ENCODE measurements at places on chromosomes 1 and 21.

- DNase-seq = no peak
These were observed 3.6 kb downstream of the STX6 start for GRCh38 chr1:181018901-181019681.

- no peak for DNase-seq
These were observed 202.4 kb upstream of the HMCN1 start for GRCh38 chr1:185531838-185532237.

DNA sequence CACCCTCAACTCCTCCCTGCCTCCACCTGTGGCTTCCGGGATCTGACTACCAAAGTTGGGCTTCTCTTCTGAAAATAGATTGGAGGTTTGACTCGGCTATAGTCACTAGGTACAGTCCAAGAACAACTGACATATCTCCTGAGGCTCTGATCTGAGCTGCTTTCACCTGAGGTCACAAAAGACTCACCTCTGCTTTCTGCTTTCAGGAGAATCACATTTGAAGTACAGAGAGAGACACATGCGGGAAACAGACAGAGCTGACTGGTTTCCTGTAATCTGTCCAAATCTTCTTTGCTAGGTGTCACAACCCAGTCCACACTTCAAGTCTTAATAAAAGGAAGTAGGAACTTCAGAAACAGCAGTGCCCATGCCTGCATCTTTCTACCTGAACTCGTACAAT, 245.4 kb upstream of the CHRM3 start:
- DNase-seq = no peak

- DNase-seq = no peak
These were observed 16.4 kb downstream of the KNCN start for GRCh38 chr1:46535063-46535462.

- no peak for DNase-seq
These were observed 18.5 kb upstream of the C1orf21 start for GRCh38 chr1:184368354-184368753.

DNA sequence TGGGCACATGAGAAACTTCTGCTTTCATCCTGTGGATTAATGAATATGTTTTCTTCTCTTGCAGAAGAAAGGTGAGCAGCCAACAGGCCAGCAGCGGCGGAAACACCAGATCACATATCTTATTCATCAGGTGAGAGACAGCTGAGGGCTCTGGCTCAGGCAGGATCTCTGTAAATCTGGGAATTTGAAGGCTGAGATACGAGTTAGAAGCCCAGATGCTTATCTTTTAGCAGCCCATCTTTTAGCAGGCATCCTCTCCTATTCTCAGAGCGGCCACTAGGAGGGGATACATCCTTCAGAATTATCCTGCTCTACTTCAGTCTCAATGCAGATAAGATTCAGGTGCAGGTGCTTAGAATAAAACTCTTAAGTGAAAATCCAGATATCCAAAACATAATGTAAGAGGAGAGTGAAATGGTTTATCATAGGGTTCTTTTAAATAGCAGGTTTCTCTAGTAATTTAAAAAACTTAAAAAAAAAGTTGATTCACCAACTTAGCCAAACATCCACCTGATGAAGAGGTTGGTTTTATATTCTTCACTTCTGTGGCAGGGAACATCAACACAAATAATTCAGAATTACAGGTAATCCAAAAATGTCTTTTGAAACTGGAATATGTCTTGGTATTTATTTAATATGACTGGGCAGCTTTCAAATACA, 19.3 kb downstream of the SH2D2A start:
- no peak for DNase-seq

- no peak for DNase-seq
These were observed 23.2 kb downstream of the TRIM45 start for GRCh38 chr1:117098287-117098890.

GRCh38 chr1:226656601-226657277, 82.3 kb downstream of the ITPKB start:
- DNase-seq = no peak

DNA sequence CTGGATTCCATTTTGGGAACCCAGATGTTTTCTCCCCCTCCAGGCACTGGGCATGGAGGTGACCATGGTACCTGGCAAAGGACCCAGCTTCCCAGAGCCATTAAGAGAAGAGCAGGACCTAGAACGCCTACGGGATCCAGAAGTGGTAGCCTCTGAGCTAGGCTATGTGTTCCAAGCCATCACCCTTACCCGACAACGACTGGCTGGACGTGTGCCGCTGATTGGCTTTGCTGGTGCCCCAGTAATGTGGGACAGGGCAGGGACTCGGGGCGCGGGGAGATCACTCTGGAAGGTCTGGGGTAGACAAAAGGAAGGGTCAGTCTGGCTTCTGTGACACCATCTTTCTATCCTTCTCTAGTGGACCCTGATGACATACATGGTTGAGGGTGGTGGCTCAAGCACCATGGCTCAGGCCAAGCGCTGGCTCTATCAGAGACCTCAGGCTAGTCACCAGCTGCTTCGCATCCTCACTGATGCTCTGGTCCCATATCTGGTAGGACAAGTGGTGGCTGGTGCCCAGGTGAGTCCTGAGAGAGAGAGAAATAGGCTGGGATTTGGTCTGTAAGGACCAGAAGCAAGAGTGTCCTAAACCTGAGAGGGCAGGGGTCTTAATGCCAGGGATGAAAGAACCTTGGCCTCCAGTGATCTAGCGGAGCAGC, 1.6 kb downstream of the UROD start:
- no peak for DNase-seq

GRCh38 chr1:196344453-196344852, 263.8 kb downstream of the KCNT2 start:
- DNase-seq = no peak

DNA sequence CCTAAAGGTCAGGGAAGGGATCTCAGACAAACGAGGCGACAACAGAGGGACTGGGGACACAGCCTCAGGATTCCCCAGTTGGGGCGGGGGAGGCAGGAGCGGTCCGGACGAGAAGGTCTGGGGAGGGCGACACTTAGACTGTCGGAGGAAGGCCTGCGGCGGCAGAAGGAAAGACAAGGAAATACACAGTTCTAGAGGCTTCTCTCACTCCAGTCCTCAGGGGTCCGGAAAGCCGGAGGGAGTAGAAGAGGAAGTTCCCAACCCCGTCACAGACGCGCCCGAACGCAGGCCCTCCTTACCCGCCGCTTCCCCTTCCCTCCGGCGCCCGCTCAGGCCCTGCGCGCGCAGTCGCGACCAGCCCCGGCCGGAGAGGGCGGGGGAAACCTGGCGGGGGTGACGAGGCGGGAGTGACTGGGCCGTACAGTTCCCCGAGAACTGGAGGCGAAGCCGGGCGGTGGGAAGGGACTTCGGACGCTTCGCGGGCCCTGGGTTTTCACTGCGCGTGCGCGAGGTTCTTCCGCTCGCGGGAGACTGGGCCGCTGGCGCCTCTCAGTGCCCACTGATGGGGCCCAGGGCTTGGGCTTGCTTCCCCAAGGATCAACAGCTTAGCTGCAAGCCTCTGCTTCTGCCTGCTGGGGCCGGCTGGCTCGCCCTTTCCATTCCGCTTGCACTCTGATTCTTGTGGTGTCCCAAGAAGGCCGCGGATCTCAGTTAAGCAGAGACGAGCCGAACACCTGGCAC, at the start of gene IPP:
Gene IPP, minus strand, starts transcription at position 356 of the 741 bp plus-strand sequence. CDS start 4,242 bp downstream, outside the sequence.
- DNase-seq = peak; percentile 89

GRCh38 chr1:10549904-10550664, 75.3 kb downstream of the PEX14 start:
- no peak for DNase-seq

DNA sequence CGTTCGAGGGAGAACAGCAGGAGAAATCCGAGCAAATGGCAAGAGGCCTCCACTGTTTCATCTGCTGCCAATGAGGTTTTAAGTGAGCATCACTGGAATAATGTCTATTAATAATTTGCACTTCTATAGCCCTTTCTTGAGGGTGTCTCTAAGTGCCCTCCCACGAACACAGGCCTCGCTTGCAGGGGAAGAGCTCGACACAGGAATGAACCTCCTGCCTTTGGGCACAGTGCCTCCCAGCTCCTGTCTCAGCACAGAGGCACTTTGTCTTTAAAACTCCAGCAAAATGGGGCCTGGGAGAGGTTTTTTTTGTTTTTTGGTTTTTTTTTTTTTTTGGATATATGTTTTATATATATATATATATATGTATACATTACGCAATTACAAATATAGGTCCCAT, 56.6 kb downstream of the OLIG1 start:
- no peak for DNase-seq

DNA sequence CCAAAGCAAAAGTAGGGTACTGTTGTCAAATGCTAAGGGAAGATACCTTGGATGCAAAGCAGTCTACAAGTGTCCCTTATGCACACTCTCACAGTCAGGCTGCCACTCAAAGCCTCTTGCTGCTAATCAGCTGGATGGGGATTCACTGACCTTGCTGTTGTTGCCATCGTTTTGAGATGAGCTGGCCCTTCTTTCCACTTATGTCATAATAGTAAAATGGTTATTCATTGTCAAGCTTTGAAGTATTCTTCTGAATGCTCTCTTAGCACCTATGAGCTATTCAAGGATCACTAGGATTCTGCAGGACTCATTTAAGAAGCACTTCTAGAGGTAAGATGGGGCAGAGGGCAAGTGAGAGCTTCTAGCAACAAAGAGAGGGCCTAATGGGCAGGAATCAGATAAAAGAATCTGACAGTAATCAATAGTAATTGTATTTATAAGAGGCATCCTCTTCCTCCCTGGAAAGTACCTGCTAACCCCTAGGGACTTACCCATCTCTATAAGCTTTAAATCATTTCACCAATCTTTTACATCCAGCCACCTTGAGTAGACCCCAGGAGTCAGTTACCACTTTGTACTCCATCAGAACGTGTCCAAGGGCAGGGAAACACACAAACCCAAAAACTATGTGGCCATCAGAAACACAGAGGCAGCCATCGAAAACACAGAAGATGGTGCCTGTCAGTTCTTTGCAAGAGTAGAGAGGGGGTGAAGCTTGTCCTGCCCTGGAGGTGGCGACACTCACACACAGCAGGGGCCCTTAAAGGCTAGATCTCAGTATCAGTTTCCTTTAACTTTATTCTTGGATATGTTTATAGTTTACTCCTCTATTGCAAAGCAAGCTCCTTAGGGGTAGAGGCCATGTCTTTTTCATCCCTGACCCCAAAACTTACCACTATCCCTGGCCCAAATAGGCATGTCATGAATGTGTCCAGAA, 103.7 kb upstream of the NFIA start:
- DNase-seq = no peak

DNA sequence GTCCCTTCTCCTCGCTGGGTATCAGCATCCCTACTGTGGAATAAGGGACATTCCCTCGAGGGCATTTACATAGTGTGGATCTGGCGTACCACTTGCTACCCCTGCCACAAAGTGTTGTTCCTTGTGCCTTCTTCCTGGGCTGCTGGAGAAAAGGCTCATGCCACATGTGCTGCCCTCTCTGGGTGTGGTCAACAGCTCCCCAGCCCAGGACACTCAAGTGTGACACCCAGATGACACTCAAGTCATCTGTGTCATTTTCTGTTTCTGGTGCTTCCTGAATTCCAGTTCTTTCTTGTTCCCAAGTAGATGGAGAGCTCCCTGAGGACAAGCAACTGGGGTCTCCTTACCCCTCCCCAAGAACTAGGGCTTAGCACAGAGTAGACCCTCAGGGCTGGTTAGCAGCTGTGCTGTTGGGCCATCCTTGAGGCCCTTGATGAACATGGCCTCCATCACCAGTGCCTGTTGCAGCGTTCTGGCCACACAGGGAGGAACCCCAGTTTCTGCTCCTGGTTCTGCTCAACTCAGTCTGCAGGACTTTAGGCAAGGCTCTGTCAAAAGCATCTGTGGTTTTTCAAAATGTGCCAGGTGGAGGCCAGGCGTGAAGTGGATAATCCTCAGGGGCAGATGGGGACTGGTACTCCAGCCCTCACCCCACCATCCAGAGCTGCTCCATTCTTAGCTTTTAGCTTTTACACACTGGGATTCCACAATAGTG, 49.0 kb upstream of the CLIC4 start:
- no peak for DNase-seq

- no peak for DNase-seq
These were observed 16.9 kb downstream of the RPTN start for GRCh38 chr1:152141971-152142584.

DNA sequence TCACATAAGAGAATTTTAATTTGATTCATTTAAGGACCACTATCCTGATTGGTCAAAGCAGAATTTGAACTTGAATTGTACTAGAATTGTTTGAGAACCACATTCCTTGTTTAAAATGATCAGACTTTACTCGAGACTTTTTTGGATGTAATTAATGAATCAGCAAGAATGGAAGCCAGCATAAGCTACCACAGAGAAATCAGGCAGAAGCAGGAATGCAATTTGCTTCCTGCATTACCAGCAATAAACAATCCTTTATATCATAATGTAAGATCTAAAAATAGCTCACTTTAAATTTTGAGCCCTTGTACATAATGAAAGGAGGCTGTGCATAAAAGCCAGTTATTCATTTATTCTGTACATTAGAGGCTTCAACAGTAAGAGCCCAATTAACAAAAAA, 119.8 kb upstream of the BACE2 start:
- DNase-seq = no peak

DNA sequence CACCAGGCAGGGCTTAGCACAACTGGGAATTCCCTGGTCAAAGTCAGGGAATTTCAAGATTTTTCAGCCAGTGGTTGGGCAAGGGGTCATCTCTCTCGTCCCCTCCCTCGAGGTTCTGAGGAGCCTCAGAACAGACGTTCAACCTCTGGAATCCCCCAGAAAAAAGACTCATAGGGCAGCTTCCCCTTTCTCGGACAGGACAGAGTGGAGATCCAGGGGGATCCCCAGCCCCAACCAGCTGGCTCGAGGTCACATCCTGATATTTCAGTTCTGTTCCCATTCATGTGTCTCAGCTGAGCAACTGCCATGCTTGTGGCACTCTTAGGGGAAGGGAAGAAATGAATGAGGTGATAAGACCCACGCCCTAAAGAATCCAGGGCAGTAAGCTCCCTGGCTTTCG, 4.9 kb upstream of the LAD1 start:
- DNase-seq = no peak

- no peak for DNase-seq
These were observed 54.2 kb upstream of the SLC44A3 start for GRCh38 chr1:94765958-94766357.

- DNase-seq = no peak
These were observed 32.9 kb downstream of the JAK1 start for GRCh38 chr1:64933296-64934070.

GRCh38 chr21:35002879-35003722, 46.0 kb downstream of the RUNX1 start:
- no peak for DNase-seq

GRCh38 chr21:17577701-17578100, 35.0 kb downstream of the BTG3 start:
- no peak for DNase-seq

GRCh38 chr1:15546641-15547040, 20.0 kb downstream of the DNAJC16 start:
- no peak for DNase-seq

Measured in stimulated activated CD8-positive, alpha-beta memory T cell treated with anti-CD3 and anti-CD28 coated beads, Interleukin-12 subunit alpha, Interleukin-12 subunit beta, amount 100 ng/mL, for 4 hours (primary cell).